ENCODE measurements at places on chromosomes 16 and 17.
A peak's percentile ranks its signal among the peaks of the same experiment; 100 is the strongest.

- no peak for DNase-seq
Observed at GRCh38 chr17:7495906-7496434, 11.8 kb downstream of the POLR2A start.

- DNase-seq, result no peak
Observed at GRCh38 chr16:13921328-13921727, 1.4 kb downstream of the ERCC4 start.

GRCh38 chr17:70366386-70366785, 197.1 kb downstream of the KCNJ2 start:
- no peak for DNase-seq

DNA sequence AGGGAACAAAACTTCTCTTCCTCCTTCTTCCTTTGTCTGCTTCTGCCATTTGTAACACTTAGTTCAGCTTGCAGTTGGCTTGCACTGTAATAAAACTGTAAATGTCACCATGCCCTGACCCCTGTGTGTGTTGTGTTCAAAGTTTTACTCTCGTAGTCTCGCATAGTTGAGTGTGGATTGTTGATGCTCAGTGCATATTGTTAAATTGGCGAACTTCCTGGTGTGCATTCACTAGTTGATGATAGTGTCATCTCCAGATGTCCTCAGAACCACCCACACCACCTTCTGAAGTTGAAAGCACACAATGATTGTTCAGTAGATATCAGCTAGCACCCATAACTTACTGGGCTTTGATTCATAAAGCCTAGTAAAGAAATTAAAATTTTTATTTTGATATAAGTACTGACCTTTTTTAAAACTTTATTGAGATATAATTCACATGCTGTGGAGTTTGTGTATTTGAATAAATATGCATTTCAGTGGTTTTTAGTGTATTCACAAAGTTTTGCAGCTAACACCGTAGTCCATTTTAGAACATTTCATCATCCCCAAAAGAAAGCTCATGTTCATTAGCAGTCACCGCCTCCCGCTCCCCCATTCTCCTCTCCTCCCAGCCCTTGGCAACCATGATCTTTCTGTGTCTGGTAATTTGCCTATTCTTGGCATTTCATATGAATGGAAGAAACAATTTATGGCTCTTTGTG, 25.0 kb downstream of the USP10 start:
- DNase-seq, result no peak

GRCh38 chr16:23670137-23670776, 8.4 kb upstream of the PLK1 start:
- no peak for DNase-seq

DNA sequence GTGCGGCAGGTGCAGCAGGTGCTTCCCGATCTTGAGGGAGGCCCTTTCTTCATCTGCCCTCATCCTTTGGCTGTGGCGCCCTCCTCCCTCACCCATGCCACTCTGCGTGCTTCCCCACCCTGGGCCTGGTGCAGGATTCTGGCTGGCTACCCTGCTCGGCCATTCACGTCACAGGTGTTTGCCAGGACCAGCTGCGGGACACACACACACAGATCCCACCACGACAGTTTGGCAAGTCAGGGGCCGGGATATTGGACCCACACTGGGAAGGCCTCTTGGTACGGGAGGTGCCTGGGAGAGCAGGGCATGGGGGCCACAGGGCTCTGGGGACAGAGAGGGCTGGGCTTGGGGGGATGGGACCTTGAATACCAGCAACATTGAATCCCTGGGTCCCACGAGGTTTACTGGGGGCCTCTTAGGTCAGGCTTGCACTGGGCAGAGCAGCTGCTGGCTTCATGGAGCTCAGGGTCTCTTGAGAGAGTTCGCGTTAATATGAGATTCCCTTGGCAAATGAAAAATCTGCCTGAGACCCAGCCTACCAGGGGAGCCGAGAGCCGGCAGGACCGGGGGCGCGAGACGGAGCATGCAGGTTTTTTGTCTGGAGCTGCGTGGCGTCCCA, 15.1 kb downstream of the ADCY7 start:
- DNase-seq, result no peak

GRCh38 chr17:63999680-64000531, 1.8 kb downstream of the PRR29 start:
- no peak for DNase-seq

DNA sequence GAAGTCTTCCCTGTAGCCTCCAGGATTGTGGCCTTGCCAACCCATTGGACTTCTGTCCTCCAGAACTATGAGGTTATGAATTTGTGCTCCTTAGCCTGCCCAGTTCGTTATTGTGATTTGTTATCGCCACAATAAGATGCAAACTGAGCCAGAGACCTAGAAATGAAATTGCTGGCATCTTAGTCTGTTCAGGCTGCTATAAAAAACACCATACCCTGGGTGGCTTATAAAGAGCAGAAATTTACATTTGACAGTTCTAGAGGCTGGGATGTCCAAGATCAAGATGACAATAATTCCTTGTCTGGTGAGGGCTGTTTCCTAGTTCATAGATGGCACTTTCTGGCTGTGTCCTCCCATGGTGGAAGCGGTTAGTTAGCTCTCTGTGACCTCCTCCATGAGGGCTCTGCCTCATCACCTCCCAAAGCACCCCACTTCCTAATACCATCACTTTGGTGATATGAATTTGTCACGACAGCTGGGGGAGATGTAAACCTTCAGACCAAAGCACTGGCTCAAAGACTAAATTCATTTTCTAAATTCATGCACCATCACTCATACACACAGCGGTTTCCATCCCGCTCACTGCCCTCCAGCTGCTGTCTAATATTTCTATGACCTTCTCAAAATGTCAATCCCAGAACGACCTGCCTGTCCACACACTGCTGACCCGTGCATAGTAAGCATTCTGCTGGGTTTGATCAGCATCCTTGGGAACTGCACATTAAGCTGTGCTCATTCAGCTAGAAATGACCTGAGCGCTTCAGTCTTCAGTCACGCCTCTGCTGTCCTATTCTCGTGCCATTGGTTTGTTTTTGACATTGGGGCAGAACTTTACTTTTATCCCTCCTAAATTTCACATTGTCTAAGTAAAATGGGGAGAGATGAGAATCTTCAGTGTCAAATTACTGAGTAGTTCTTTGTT, 36.6 kb downstream of the GINS3 start:
- DNase-seq, result no peak

DNA sequence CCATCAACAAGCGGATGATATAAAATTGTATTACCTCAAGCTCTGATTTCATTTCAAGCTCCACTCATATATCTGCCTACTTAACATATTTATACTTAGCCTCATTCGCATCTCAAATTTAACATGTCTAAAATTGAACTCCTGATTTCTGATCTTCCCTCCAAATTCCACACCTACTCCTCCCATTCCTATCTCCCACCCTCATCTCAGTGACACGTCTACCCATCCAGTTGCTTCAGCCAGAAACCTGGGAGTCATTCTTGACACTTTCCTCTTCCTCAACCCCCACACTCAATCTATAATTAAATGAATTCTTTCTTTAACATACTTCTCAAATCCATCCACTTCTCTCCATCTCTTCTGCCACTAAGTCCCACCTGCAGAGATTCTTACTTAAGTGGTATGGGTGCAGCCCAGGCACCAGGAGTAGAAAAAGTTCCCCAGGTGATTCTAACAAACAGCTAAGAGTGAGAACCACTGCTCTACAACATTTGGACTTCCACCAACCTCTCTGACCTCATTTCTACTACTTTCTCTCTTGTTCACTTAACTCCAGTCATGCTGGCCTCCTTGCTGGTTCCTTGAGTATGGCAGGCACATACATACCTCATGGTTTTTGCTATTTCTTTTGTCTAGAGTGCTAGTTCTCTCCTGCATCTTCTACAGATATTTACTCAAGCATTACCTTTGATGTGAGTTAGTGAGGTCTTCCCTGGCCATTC, 18.1 kb downstream of the SPOP start:
- no peak for DNase-seq

- no peak for DNase-seq
Observed at GRCh38 chr17:913207-913606, 66.4 kb downstream of the NXN start.

DNA sequence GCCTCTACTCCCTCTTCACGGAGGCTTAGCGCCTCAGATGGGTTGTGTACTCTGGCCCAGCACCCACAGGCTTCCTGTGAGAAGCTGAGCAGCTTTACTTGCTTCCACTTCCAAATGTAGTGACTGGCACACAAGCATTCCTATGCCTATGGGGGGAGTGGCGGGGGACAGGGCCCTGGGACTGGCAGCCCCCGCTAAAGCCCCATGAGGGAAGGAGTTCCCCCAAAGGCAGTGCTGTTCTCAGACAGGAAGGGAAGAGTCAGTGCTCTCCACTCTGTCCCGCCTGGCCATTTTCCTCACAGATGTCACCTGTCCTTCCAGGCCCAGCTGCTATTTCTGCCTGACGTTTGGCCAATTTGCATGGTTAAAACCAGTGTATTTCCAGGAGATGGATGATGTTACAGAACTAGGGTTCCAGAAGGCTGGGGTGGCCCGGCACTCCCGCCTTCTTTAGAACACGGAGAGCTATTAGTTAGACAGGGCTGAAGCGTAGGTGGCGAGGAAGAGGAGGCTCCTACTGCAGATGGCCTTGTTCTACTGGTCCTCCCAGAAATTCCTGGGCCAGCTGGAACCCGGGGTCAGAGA, 83.9 kb upstream of the FBXO47 start:
- DNase-seq, result no peak

DNA sequence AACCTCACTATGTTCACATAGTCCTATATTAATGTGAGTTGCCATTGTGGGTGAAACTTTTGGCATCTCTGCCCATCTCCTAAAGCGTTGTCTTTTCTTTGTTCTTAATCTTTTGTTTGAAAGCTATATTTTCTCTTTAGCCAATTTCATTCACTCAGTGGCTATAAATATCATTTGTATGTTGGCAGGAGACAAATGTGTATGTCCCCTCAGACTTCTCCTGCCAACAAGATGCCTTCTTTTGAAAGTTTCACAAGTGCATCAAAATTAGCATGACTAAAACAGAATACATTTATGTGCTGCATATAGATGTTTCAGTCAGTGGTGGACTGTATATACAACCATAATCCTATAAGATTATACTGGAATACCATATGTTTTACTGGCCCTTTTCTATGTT, 109.0 kb downstream of the CA10 start:
- no peak for DNase-seq

- DNase-seq, result peak; percentile 15
Observed at GRCh38 chr16:57531635-57532265, 4.6 kb downstream of the CCDC102A start.

DNA sequence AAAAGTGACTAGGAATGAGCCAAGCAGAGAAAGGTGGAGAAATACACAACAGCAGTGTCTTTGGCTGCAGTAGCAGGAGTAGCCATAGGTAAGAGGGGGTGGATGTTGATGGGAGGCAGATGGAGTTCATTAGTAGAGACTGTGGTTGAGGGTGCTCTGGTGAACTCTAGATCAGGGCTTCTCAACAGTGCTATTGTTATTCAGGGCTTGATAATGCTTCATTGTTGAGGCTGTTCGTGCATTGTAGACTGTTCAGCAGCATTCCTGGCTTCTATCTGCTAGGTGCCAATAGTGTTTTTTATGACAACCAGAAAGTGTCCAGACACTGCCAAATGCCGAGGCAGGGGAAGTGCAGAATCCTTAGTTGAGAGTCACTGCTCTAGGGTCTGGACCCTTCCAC, 3.6 kb downstream of the ALKBH5 start:
- no peak for DNase-seq

DNA sequence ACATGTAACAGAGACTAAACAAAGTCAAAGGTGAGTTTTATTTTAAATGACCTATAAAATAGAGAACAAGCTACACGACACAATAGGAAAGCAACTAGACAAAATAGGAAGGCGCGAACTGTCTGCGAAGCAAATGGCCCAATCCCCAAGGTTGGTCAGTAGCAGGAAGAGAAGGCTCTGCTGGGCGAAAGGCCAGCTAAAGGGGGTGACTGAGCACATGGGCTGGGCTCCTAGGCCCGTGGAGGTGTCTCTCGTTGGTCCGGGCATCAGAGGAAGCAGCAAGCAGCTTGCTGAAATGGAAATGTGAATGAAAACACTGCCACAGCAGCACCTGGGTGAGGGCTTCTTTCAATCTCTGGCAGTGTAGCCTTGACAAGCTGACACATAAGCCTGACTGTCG, 129.4 kb downstream of the ZNF778 start:
- DNase-seq, result no peak

DNA sequence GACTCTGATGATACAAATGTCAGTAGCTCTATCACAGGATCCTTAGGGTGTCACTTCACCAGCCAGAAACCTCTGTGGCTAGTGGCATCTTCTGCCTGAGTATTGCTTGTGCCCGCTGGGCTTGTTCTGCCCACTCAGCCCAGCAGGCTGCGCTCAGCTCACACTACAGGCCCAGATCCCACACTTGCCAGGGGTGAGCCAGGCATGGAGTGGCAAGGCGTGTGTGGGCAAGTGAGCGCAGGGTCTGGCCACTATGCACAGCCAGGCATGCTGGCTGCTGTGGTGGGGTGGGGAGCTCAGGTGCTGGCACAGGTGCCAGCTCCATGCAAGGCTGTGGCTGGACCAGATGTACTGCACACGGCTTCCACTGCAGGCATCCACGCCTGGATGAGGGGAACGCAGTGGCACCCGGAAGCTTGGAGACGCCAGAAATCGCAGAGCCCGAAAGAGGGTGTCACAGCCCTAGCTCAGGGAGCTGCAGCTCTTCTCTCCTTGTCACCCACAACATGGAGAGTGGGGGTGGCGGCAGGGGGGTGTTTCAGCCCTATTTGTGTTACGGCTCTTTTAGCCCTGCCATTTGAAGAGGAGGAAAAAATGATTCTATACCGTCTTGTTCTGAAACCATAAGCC, 10.2 kb downstream of the CFAP97D1 start:
- no peak for DNase-seq

GRCh38 chr17:36935671-36936454, 1.4 kb upstream of the LHX1 start:
- no peak for DNase-seq

DNA sequence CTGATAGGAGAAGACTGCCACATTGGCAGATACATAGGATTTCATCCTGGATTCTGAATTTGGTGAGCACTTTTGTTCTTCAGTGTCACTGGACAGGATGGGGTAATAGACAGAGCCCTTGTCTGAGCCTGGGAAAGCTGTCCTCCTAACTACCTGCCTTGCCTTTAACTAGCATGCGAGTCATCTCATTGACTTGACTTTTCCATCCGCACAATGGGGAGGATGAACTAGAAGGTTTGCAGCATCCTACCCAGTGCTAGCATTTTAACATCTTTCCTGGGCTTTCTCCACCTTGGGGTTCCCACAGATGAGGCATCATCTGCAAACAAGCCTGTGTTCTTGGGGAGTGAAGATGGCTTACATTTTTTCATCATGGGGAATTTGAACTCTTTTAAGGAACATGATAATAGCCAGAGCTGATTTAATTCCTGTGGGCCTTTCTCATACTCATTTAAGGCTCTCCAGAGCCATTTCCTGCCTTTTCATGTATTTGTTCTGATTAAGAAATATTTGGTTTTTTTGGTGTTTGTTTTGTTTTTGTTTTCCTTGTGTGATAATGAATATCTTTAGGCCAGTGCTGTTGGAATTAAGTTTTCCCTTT, 139.5 kb downstream of the MSI2 start:
- no peak for DNase-seq

All from CD4-positive, alpha-beta T cell treated with Interleukin-15 for 1 hour (primary cell).